Ascending aorta (tissue), 2 donors: ENCODE measurements at places on chromosomes 7 and 10.

- no peak for DNase-seq
These were observed 45.7 kb downstream of the FAM171A1 start for GRCh38 chr10:15325243-15325943.

GRCh38 chr7:46972205-46972604 lies 609.7 kb downstream of the TNS3 start:
- DNase-seq, result no peak

DNA sequence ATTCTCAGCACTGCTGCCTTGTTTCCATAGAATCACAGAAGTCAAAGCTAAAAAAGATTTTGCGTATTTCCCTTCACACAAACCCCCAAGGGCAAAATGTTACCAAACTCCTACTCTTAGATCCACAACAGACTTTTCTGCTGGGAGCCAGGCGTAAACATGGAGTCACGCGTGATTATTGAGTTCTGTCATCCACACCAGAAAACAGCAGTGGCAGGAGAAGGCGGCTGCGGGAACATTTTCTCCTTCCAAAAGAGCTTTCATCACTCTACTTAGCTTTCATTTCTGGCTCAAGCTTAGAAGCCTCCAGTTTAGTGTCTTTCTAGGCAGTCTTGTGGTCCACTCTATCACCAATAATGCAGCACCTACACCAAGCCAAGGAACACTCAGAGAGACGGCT lies 712.9 kb upstream of the NRP1 start:
- no peak for DNase-seq

GRCh38 chr10:29469481-29470354 lies 165.1 kb downstream of the SVIL start:
- DNase-seq, result no peak
